ENCODE measurements at places on chromosomes 5 and 9. TPM values are rescaled to one million over a fixed set of nuclear protein-coding genes. Genes with fewer than 3 reads are reported as not detected.

DNA sequence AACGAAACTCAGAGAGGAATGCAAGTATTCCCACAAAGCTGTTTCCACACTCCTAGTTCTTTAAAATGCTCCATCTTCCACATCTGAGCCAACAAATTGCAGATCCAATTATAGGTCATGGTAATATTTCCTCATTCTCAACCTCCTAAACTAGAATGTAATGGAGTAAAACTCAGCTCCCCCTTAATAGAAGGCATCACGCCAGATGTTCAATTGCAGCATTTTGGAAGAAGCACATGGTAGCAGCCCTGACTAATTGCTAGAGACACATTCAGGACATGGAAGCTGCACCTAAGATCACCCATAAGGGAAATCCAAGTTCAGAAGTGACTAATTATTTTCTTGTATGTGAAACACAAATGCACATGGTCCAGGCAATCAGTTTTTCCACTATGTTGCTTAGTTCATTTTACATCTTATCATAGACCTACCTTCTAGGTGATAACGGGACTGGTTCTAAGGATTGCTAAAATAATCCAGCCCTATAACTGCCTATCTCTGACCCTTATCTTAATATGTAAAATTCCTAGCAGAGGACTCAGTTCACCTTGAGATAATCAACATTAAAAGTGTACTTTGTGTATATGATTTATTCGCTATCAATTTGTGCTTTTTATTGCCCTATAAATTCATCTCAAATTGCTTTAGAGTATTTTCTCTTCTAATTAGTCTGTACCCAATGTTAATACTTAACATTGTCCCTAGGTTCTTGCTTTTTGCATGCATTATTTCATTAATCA lies 75.1 kb downstream of the GABRB2 start:
- no peak overlapping the region for H3K27ac ChIP-seq
- no peak overlapping the region for H3K4me3 ChIP-seq
- H3K36me3 ChIP-seq, result no peaks in the 10 kb centered on the region
- no peak for DNase-seq
- no peaks in the 10 kb centered on the region for H3K27me3 ChIP-seq
- H3K4me1 ChIP-seq, result no peaks in the 10 kb centered on the region

PCDHA1 gene
- total RNA-seq, result not detected

MIGA2 gene
- total RNA-seq, result 36.0 TPM

DNA sequence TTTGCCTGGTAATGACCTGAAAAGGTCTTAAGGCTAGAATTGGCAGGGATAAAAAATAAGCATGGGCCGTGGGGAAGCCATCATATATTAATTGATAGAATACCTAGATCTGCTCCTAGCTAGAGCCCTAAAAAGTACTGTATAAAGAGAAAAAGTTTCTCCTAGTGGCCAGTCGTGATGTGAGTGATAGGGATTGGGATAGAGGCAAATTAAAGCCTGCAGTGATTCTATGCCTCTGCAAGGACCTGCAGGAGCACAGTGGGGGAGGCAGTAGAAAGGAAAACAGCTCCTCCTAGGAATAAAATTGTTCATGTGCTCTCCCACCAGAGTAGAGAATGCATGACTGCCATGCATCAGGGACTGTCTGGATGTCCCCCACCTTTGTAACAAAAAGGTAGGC lies 56.2 kb upstream of the FTMT start:
- no peak for DNase-seq
- H3K27ac ChIP-seq, result no peak overlapping the region
- no peak overlapping the region for H3K4me3 ChIP-seq
- H3K36me3 ChIP-seq, result no peaks in the 10 kb centered on the region
- no peaks in the 10 kb centered on the region for H3K27me3 ChIP-seq
- no peaks in the 10 kb centered on the region for H3K4me1 ChIP-seq

DNA sequence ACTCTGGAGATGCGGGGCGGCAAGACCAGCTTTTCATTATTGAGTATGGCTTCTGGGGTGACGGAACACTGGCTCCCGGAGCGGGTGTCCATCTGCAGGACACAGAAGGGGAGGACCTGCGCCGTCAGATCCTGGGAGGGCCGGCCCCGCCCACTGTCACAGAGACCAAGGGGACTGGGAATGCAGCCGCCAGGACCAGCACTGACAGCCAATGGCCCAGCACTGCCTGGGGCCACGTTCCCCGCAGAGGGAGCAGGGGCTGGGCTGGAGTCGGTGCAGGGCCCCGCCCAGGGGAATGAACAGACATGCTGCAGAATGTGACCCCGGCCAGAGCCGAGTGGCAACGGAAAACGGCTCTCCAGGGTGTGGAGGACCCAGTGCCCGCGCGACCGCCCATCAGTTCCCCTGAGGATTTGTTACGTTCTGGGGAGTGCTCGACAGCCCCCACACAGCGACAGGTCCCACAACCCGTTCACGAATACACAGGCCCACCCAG lies at the start of gene ZDHHC11:
Gene ZDHHC11 (minus strand): TSS at position 476 of the 496 bp plus-strand sequence. CDS start 384 bp downstream, at position 92.
- peaks cover 16% of the 10 kb centered on the region for H3K27me3 ChIP-seq
- peak within 1 kb of the TSS; percentile 20 for H3K27ac ChIP-seq
- peak; percentile 77 for DNase-seq
- H3K4me3 ChIP-seq, result peak within 1 kb of the TSS; percentile 24

QRFP gene
- total RNA-seq, result not detected

- H3K36me3 ChIP-seq, result no peaks in the 10 kb centered on the region
- no peak overlapping the region for H3K4me3 ChIP-seq
- H3K27me3 ChIP-seq, result no peaks in the 10 kb centered on the region
- H3K27ac ChIP-seq, result no peak overlapping the region
- DNase-seq, result no peak
These were observed 264.8 kb upstream of the PTGER4 start for GRCh38 chr5:40414922-40415321.

GRCh38 chr9:114697951-114698351 lies 16.0 kb upstream of the TEX48 start:
- no peak overlapping the region for H3K27ac ChIP-seq
- H3K4me3 ChIP-seq, result no peak overlapping the region
- H3K36me3 ChIP-seq, result no peaks in the 10 kb centered on the region
- DNase-seq, result no peak

GRCh38 chr5:139796061-139796806 lies 626 bp downstream of the PSD2 start:
- H3K27me3 ChIP-seq, result peaks cover 26% of the 10 kb centered on the region
- H3K27ac ChIP-seq, result no peak overlapping the region
- H3K36me3 ChIP-seq, result no peaks in the 10 kb centered on the region
- peaks cover 3% of the 10 kb centered on the region for H3K4me1 ChIP-seq
- no peak for DNase-seq
- H3K4me3 ChIP-seq, result no peak overlapping the region

IFNA21 gene
- total RNA-seq, result not detected

GRCh38 chr5:179294131-179294780 lies 51.0 kb downstream of the ADAMTS2 start:
- DNase-seq, result no peak
- no peaks in the 10 kb centered on the region for H3K36me3 ChIP-seq
- H3K27me3 ChIP-seq, result no peaks in the 10 kb centered on the region
- H3K27ac ChIP-seq, result no peak overlapping the region

- no peak overlapping the region for H3K4me3 ChIP-seq
- H3K36me3 ChIP-seq, result no peaks in the 10 kb centered on the region
- H3K27me3 ChIP-seq, result no peaks in the 10 kb centered on the region
- H3K27ac ChIP-seq, result no peak overlapping the region
- peaks cover 15% of the 10 kb centered on the region for H3K4me1 ChIP-seq
These were observed 444.0 kb upstream of the TRPC7 start for GRCh38 chr5:136809382-136809781.

DAPK1 gene
- 1.6 TPM for total RNA-seq

BTNL3 gene
- not detected for total RNA-seq

DNA sequence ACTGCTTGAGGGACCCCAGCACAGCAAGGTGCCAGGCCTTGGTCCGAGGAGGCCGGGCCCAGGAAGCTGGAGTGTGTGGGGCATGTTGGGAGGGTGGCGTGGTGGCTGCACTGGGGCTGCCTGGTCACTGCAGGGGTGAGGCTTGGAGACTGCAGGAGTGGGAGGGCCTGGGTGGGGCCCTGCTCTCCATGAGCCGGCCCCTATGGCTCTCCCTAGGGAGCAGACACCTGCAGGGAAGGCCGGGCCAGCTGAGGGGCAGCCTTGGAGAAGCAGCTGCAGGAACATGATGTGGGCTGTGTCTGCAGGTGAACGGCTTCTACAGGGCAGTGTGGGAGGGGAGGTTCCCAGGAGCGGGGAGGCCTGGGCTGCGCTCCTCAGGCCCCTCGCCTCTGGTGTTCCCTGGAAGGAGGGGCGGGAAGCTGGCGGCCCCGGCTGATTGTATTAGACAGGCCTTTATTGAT lies 41.7 kb upstream of the TMEM250 start:
- no peak overlapping the region for H3K27ac ChIP-seq
- no peaks in the 10 kb centered on the region for H3K27me3 ChIP-seq
- no peak for DNase-seq
- H3K36me3 ChIP-seq, result no peaks in the 10 kb centered on the region

- peak overlapping the region; percentile 94 for H3K27ac ChIP-seq
- peak overlapping the region; percentile 86 for H3K4me3 ChIP-seq
- no peaks in the 10 kb centered on the region for H3K36me3 ChIP-seq
- DNase-seq, result peak; percentile 74
- H3K4me1 ChIP-seq, result peaks cover 12% of the 10 kb centered on the region
- no peaks in the 10 kb centered on the region for H3K27me3 ChIP-seq
These were observed 1.8 kb downstream of the SHB start for GRCh38 chr9:38066914-38067858.

DNA sequence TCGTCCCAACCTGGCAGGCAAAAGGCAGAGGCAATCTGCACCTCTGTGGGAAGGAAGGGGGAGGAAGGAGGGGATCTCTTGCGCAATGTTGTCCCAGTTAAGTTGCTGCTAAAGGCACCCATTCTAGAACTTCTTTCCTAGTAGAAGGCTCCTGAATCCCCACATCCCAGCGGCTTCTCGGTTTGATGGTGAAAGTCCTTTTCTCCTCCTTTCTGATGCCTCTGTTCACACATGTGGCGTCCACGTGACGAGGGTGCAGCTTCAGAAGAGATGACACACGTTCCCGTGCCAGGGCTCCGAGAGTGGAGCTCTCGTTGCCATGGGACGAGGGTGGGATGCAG lies 96.9 kb upstream of the FCN2 start:
- peaks cover 23% of the 10 kb centered on the region for H3K4me1 ChIP-seq
- no peak overlapping the region for H3K4me3 ChIP-seq
- no peak overlapping the region for H3K27ac ChIP-seq
- H3K27me3 ChIP-seq, result no peaks in the 10 kb centered on the region
- DNase-seq, result no peak
- H3K36me3 ChIP-seq, result peaks cover 10% of the 10 kb centered on the region

PCDHB16 gene
- total RNA-seq, result 1.1 TPM

BAAT gene
- 0.17 TPM for total RNA-seq

MXD3 gene
- total RNA-seq, result 0.52 TPM

TICAM2 gene
- total RNA-seq, result 1.9 TPM

DNA sequence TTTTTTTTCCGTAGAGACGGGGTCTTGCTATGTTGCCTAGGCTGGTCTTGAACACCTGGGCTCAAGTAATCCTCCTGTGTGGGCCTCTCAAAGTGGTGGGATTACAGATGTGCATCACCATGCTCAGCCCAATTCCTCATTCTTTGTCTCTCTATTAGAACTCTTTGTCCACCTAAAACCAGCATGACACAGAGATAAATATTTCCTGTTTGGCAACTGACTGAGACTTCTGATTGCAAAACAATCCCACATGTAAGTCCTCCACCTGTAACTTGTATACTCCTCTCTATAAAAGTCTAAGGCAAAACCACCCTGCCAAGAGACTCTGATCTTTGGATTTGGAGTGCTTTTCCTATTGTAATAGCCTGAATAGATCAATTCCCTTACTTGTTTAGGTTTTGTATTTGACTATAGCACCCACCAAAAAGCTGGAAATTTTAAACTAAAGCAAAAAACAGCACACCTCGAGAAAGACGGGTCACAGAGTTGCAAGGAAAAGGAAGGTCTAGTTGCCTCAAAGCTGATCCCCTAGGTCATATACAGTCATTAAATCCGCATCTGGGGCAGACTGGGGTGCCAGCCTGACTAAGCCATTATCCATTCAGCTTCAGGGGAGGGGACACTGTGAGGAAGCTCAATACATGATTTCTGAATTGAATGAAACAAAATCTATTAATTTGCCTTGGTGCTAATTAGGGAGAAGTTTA lies 13.5 kb upstream of the KIF27 start:
- no peaks in the 10 kb centered on the region for H3K27me3 ChIP-seq
- H3K4me1 ChIP-seq, result peaks cover 4% of the 10 kb centered on the region
- no peak for DNase-seq
- H3K4me3 ChIP-seq, result no peak overlapping the region

DNA sequence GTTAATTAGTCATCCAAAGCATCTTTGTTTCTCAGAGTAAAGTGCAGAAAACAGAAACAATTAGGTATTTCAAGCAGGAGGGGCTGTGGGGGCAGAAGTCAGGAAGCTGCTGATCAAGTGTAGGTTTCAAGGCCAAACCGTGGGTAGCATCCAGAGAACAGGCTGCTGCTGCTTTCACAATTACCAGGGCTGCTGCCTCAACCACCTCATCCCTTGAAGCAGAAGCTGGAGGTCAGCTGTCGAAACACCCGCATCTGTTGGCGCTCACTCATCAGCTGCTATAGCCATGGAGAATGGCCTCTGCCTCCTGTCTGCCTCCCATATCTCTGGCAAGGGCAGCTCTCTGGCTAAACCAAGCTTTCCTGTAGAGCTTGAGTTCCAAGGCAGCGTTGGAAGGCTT lies 122.9 kb upstream of the OSMR start:
- H3K4me3 ChIP-seq, result no peak overlapping the region
- no peaks in the 10 kb centered on the region for H3K36me3 ChIP-seq
- H3K27me3 ChIP-seq, result no peaks in the 10 kb centered on the region
- H3K4me1 ChIP-seq, result peaks cover 13% of the 10 kb centered on the region

- H3K27ac ChIP-seq, result no peak overlapping the region
- peaks cover 11% of the 10 kb centered on the region for H3K4me1 ChIP-seq
- H3K27me3 ChIP-seq, result no peaks in the 10 kb centered on the region
These were observed 21.9 kb downstream of the PITX1 start for GRCh38 chr5:135012033-135012588.

CATSPER3 gene
- 0.54 TPM for total RNA-seq

- H3K36me3 ChIP-seq, result no peaks in the 10 kb centered on the region
- no peak overlapping the region for H3K4me3 ChIP-seq
- H3K27ac ChIP-seq, result no peak overlapping the region
- H3K27me3 ChIP-seq, result no peaks in the 10 kb centered on the region
- no peak for DNase-seq
- peaks cover 11% of the 10 kb centered on the region for H3K4me1 ChIP-seq
These were observed 187.6 kb downstream of the CSNK1G3 start for GRCh38 chr5:123699571-123699970.

- H3K4me3 ChIP-seq, result no peak overlapping the region
- H3K27ac ChIP-seq, result no peak overlapping the region
- no peaks in the 10 kb centered on the region for H3K36me3 ChIP-seq
- peaks cover 6% of the 10 kb centered on the region for H3K4me1 ChIP-seq
These were observed 4.5 kb downstream of the CORO2A start for GRCh38 chr9:98187926-98188325.

GRCh38 chr9:76585487-76586389 lies 126.8 kb downstream of the GCNT1 start:
- H3K27me3 ChIP-seq, result no peaks in the 10 kb centered on the region
- no peaks in the 10 kb centered on the region for H3K4me1 ChIP-seq
- no peak for DNase-seq
- no peak overlapping the region for H3K4me3 ChIP-seq
- H3K36me3 ChIP-seq, result no peaks in the 10 kb centered on the region
- H3K27ac ChIP-seq, result no peak overlapping the region

All from heart left ventricle (tissue), 16 donors.